ENCODE measurements at places on chromosomes 3 and 15.
A peak's percentile ranks its signal among the peaks of the same experiment; 100 is the strongest.

GRCh38 chr3:101676765-101677435, at the start of gene ZBTB11:
TSS of gene ZBTB11 (minus strand) at chr3:101677132. CDS start at chr3:101676914, 218 bp downstream.
- peak; percentile 99 for DNase-seq

DNA sequence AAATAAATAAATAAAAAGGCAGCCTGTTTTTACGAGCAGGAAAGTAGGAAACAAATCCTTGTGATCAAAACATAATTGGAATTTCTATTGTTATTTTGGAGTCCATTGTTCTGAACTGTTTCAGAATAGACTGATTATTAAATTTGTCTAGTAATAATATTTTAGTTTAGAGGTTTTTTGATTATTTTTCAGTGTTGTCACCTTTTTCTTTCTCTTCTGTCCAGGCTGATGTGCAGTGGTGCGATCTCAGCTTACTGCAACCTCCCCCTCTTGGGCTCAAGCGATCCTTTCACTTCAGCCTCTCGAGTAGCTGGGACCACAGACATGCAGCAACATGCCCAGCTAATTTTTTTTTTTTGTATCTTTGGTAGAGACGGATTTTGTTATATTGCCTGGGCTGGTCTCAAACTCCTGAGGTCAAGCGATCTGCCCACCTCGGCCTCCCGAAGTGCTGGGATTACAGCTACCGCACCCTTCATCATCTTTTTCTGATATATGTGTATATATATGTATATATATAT, 38.0 kb downstream of the KAT2B start:
- DNase-seq: no peak

GRCh38 chr3:183954875-183955274, 62.8 kb downstream of the ABCC5 start:
- DNase-seq: no peak

GRCh38 chr3:101381809-101382208, 61.4 kb upstream of the IMPG2 start:
- peak; percentile 23 for DNase-seq

- DNase-seq: peak; percentile 90
Measured at GRCh38 chr3:128343287-128344051, 123.2 kb downstream of the DNAJB8 start.

DNA sequence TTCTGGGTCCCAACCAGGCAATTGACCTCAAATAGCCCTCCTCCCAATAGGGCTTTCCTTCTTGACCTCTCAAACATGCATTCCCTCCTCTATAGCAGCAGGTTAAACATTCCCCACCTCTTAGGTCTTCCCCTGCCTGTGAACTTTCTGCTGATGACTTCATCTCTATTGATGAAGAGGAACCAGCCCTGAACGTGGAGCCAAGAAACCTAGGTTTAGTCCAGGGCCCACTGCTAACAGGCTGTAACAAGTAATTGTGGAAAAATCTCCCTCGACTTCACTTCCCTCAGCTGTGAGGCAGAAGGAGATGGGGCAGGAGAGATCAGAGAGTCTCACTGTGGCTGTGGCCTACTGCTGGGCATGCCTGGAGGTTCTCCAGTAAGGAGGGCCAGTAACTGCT, 24.7 kb downstream of the ILDR1 start:
- DNase-seq: no peak

- no peak for DNase-seq
Measured at GRCh38 chr15:25248583-25249235, 190.1 kb downstream of the UBE3A start.

All from HepG2 (cell line).